CD4-positive, alpha-beta T cell treated with Interferon alpha-2 for 1 hour (primary cell): ENCODE measurements at places on chromosomes 4 and X.
A peak's percentile ranks its signal among the peaks of the same experiment; 100 is the strongest.

- DNase-seq: no peak
Observed at GRCh38 chr4:74830928-74831327, 36.6 kb upstream of the BTC start.

DNA sequence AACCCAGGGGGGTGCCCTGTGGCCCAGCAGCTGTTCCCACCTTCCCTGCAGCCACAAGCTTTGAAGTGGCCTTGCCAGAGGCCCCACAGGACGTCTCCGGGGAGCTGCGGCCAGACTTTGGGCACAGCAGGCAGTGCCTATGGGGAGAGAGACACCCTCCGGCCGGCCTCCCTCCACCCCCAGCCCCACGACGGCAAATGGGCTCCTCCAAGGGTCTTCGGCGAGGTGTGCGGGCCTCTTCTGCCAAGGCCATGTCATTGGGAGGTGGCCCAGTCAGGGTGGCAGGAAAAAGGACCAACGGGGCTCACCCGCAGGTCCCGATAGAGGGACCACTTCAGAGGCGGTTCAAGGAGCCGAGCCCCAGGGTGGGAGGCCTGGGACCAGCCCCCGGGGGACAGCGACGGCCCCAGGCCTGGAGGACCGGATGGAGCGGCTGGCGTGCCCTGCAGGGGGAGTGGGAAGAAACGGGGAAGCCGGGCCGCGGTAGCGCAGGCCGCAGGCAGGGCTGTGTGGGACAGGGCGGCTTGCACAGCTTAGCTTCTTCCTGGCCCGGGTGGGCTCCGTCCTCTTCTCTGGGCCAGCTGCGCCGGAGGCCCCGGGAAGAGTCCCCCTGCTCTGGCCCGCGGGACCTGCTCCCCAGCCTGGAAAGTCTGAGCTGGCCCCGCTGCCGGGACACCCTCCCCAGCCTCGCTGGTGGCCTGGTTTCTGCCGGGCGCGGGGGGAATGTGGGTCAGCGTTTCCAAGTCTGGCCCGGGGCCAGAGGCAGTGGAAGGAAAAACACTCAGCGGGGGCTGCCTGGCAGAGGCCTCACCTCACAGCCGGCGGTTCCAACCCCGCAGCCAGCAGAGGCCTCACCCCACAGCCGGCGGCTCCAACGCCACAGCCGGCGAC lies 21.9 kb upstream of the SPON2 start:
- no peak for DNase-seq

GRCh38 chr4:28001698-28002097 lies 1141.1 kb downstream of the STIM2 start:
- DNase-seq: no peak

DNA sequence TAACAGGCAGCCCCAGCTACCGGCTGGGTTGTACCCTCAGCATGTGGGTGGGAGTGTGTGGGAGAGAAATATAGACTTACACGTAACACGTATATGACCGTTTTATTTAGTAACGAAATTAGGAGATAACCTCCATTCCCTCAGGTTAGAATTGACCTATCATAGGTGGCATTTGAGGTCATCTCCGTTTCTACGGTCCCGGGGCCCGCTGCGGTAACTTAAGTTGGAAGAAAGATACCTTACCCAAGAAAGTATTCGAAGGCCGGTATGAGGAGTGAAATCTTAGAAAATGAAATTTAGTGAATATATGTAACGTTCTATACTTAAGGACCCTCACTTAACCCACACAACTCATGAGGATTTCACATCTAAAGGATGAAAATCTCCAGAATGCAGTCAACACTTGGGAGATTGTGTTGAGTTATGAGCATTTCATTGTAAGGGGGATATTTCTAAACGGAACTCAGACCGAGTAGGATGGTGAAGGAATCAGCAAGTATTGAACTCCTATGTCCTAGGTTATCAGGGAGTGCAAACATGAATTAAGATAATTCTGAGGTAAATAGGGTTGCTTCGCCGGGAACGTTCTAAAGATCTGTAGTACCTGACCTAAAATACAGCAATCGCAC lies 891 bp downstream of the CISD2 start:
- DNase-seq: peak; percentile 14

DNA sequence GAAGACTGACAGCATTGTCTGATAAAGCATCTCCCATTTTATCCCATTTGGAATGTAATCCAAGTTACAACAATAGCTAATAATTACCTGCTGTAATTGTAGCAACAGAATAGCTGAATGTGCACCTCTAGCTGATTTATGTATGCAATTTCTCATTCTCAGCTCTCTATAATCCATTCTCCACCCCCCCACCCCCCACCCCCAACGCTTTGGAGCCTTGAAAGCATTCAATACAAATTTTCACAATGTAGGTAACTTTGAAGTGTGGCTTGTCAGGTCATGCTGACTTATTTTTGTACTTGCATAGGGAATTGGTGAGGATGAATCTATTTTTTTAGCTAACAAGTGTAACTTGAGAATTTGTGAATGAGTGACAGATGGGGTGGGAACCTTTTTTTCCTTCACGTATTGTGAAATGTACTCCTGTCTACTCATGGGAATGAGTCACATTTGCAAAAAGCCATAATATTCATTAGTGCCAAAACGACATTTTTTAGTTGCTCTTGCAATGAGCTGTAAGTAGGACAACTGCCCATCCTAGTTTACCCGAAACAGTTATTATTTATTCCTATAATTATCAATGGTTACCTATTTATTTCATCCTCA lies 159.3 kb downstream of the PALLD start:
- no peak for DNase-seq

DNA sequence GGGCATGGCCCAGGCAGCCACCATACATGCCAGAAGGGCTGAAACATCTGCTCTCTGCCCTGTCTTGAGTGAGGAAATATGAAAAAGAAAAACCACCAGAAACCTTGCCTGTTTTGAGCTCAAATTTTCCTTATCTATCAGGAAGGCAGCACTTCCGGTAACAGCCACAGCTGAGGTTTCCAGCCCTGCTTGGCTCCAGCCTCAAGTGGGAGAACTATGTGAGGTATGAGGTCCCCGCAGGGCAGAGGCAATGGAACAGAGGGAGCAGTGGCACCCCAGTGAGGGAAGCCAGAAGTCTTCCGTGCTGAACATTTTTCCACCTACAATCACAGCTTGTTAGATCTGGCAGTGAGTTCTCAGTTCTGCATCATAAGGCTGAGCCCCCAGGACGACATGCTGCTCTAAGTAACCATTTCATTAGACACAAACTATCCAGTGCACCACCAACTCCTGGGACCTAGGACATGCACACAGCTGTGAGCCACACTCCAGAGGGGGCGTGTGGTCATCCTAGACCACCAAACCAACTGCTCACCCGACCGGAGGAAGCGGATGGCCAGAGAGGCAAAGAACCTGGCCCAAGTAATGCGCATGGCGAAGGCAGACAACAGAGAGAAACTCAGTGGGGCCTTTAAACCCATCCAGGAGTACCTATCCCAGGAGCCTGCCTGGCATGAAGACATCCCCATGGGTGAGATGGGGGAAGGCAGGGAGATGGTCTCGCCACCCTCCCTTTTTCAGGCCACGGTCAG lies 22.6 kb downstream of the WDR1 start:
- DNase-seq: peak; percentile 39

DNA sequence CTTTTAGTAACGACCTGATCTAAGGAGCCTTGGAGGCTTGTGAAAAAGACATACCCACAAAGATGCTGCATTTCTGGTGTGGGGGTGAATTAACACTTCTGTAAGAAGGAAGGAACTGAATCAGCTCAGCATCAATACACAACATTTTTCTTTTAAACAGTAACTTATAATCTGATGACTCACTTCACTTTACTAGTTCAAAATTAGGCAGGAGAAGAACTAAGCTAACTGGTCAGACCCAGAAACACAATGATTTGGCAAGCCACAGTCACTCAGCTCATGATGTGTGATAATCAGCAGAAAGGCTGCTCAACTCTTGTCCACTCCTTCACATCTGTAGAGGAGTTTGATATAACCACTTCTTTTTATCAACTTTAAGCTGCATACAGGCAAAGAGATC lies 4.6 kb downstream of the MMAA start:
- DNase-seq: peak; percentile 30

- DNase-seq: no peak
Observed at GRCh38 chr4:152161676-152162330, 374.1 kb downstream of the FBXW7 start.

DNA sequence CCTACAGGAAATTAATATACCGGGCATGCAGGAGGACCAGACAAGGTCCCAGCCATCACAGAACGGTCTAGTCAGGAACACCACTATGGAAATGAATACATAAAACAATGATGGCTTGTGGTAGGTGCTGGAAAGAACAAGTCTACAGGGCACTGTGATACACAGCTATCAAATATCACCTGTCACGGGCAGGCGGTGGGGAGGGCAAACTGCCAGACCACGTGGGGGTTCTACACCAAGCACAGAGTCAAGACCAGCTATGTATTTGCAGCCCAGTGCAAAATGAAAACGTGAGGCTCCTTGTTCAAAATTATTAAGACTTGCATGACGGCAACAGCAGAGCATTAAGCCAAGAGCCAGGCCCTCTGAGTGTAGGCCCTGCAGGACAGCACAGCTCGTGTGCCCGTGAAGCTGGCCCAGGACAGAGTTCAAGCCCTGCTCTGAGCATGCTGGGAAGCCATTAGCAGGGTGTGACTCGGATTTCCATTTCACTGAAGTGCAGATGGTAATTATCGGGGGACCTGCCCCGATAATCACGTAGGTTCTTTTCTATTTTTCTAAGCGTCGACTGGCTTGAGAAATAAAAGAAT lies 83.6 kb downstream of the JAKMIP1 start:
- no peak for DNase-seq
